Stimulated activated CD8-positive, alpha-beta memory T cell treated with anti-CD3 and anti-CD28 coated beads, Interleukin-7, amount 100 ng/mL, for 4 hours (primary cell): ENCODE measurements at places on chromosomes 11 and 22.
A peak's percentile ranks its signal among the peaks of the same experiment; 100 is the strongest.

DNA sequence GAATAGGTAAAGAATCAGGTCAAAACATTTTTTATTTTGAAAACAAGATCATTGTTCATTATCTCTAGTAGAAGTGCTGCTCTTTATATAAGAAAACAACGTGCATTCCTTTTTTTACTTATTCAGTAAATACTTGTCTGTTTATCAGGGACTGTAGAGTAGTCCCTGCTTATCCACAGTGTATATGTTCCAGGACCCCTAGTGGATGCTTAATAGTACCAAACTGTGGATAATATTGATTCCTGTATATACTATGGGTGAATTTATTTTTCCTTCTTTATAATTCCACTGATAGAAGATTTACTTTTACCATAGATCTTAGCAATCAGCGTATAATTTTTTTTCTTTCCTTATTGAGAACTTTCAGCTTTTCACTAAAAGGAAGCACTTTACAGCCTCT lies 32.6 kb downstream of the CEP295 start:
- DNase-seq = no peak

GRCh38 chr22:29125844-29126243 lies 53.0 kb downstream of the KREMEN1 start:
- no peak for DNase-seq

GRCh38 chr11:117928446-117929141 lies 608 bp downstream of the TMPRSS13 start:
- DNase-seq = no peak

DNA sequence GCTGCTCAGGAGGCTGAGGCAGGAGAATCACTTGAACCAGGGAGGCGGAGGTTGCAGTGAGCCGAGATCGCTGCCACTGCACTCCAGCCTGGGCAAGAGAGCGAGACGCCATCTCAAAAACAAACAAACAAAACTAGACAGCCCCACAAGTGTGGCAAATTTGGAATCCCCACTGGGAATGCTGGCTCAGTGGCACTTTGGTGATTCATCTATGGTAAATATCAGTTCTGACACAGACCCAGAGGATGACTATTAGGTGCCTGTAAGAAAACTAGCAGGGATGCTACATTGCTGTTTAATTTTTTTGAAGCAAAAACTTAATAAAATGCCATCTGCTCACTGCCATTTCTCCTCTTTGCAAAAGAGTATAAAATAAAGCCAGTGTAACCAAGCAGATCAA lies 107.9 kb downstream of the NAT10 start:
- DNase-seq = no peak

- DNase-seq = no peak
Measured at GRCh38 chr22:26905640-26906039, 248.3 kb downstream of the MIAT start.

DNA sequence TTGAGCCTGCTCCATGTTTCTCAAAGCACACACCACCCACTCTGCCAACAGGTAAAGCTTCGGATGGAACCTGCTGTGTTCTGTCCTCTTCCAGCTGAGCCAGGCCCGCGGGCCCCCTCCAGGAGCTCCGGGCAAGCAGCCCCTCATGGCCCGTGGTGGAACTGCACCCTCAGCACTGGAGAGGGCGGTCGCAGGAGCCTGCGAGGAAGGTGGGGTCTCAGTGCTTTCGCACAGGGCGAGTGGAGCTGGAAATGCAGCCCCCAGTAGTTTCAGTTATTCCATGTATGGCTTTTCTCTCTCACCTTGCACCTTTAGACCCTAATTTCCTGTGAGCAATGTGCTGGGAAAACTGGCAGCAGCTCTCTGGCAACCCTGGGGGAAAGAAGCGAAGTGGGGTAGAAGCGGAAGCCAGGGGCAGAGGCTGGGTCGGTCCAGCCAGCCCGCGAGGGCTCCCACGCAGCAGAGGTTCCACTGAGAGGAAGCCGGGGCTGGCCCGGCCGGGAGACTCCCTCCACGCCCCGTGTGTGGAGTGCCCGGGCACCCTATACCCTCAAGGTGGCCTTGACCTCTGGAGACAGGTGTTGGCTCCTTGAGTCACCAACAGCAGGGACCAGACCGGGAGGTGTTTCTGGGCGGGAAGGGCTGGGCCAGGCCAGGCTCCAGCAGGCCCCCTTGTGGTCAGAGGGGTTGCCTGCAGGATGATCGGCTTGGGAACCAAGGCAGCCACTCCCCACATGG lies 119.9 kb upstream of the TMEM45B start:
- peak; percentile 17 for DNase-seq

DNA sequence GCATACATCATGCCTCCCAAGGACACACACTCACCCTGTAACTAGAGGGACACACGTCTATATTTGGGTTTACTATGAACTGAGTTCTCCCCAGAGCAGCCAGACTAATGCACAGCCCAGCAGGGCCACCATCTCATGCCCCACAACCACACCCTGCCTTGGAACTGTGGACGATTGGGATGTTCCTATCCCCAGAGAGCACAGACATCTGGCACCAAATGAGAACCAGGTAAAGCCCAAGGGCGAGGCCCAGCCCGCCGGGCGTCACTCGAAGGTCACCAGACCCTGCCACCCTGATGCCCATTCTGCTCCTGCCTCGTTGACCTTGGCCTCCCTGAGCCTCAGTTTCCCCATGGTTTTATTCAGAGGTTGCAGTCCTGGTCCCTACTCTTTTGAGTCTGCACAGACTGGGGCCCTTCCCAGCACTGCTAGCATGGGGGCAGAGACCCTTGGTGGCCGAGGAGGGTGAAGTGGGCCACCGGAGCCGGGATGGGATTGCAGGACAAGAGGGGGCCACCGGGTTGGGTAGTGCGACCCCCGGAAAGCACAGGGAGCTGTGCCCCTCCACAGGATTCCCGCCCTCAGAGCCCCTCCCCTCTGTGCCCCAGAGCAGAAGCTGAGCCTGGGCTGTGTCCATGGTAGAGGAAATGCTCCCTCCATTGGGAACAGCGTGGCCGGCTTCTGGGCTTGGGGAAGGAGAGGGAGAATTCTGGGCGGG lies 56.8 kb downstream of the IGLL5 start:
- no peak for DNase-seq

GRCh38 chr22:35425971-35426800 lies 26.2 kb downstream of the MCM5 start:
- DNase-seq = no peak

DNA sequence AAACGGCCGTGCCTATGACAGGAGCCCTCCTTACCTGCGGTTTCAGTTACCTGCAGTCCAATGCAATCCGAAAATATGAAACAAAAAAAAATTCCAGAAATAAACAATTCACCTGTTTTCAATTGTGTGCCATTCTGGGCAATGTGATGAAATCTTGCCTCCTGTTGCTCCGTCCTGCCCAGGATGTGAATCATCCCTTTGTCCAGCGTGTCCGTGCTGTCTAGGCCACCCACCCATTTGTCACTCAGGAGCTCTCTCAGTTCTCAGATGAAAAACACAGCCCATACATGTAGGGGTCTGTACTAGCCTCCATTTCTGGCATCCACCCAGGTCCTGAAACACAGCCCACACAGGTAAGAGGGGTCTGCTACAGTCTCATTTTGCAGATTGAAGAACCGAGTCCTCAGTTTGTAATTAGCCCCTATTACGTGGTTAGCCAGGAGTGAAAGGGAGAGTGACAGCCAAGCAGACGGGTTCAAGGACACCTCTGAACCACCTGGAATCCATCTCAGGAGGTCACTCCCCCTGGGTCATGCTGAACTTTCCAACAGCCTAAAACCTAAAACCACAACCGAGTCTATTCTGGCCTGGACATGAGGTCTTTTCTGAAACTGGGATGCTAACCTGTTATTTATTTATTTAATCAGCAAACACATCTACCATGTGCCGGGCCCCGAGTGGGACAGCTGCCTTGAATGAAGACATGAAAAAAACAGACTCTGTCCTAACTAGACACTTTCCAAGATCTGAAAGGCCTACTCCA lies 317.2 kb downstream of the SHANK2 start:
- DNase-seq = no peak

DNA sequence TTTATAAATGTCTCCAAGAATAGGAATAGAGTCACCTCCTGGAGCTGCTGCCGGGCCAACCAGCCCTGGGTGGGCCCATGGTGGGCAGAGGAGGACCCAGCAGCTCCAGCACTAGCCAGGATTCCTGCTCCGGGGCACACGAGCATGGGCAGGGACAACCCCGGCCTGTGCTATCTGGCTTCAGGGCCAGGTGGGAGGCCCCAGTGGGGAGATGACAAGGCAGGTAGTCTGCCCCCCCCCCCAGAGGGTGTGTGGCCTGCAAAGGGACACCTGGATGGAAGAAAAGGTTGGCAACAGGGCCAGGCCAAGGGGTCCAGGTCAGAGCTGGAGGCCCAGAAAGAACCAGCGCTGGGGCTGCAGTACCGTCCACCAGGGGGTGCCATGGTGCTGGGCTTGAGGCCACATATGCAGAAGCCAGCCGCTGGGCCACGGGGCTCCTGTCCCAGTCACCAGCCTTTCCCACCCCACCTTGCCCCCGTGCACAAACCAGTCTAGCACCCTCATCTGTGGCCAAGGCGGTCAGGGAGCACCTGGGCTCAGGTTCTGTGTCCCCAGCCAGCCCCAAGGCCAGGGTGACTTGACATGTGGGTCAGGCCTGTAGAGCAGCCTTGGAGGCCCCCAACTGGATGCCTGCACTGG lies 3.4 kb downstream of the TSPAN32 start:
- DNase-seq = peak; percentile 70

DNA sequence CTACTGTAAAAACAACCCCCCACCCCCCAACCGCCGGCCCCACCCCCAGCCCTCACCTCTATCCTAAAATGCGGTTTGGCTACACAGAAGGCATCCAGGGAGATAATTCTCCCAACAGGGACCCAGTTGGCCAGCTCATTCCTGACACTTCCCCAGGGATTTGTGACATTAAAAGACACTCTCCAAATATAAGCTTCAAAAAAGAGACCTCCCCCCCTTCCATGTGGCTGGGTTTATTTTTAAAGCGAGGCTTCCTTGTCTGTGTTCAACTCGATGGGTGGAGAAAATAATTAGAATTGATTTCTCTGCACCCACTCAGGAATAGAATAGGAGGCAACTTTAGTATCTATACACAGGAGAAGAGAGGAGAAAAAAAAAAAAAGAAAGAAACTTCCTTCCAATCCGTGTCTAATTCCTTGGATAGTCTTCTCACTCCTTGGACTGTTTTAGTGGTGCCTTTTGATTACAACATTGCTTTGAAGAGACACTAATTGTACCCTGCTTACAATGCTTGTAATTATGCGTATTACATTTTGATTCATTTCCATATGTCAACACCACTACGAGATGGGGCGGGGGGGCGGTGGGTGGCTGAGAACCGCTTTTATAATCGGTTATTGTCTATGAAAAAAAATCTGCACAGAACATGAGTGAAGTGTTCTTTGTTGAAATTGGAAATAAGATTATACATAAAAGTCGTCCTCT lies 500.4 kb downstream of the MIAT start:
- DNase-seq = no peak

DNA sequence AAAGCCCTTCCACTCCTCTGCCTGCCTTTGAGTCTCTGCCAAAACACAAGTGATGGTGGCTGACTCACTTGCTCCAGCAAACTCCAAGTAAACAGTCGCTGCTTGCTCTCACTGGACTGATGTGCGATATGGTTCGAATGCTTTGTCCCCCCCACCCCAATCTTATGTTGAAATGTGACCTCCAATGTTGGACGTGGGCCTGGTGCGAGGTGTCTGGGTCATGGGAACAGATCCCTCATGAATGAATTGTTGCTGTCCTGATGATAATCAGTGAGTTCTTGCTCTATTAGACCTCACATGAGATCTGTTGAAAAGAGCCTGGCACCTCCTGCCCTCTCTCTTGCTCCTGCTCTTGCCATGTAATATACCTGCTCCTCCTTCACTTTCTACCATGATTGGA lies 747.9 kb downstream of the OPCML start:
- no peak for DNase-seq

- DNase-seq = no peak
Measured at GRCh38 chr11:122612123-122612824, 43.2 kb upstream of the UBASH3B start.

GRCh38 chr22:19238900-19239299 lies 52.6 kb downstream of the CLTCL1 start:
- DNase-seq = no peak

GRCh38 chr11:47688111-47688510 lies 27.1 kb downstream of the AGBL2 start:
- DNase-seq = no peak

- DNase-seq = no peak
Measured at GRCh38 chr11:57240757-57241156, 3.7 kb upstream of the APLNR start.

DNA sequence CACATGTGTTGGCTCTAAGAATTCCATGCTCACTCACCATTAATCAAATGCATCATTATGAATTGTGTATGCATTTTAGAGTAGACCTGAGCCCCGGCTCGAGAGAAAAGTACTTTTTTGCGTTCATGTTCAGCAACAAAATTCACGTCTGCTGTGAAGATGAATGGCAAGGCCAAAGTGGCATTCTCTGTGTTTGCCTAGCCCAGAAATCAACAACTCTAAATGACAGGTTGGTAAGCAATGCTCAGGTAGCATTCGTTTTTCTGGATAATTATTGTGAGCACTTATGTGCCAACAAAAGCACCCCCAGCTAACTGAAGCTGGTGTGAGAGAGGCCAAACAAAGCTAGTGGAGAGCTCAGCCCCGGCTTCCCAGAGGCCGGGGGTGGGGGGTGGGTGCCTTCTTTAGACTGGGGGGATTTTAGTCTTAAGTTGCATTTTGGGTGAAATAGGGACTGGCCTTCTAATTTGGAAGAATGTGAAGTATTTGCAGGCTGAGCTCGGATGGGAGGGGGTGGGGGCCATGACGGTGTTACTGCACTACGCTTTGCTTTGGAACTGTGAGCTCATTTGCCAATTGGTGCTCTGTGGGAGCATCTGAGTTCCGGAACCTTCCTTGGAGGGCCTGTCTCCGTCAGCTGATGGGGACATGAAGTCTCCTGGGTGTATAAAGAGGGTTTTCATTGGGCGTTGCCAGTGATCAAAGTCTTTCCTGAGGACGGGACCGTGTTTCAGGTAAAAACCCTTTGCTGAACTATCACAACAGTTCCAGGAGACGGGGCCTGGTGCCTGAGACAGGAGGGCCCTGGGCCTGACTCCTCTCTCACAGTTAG lies 29.0 kb upstream of the ALX4 start:
- no peak for DNase-seq

GRCh38 chr11:77510851-77511250 lies 37.0 kb upstream of the PAK1 start:
- no peak for DNase-seq

DNA sequence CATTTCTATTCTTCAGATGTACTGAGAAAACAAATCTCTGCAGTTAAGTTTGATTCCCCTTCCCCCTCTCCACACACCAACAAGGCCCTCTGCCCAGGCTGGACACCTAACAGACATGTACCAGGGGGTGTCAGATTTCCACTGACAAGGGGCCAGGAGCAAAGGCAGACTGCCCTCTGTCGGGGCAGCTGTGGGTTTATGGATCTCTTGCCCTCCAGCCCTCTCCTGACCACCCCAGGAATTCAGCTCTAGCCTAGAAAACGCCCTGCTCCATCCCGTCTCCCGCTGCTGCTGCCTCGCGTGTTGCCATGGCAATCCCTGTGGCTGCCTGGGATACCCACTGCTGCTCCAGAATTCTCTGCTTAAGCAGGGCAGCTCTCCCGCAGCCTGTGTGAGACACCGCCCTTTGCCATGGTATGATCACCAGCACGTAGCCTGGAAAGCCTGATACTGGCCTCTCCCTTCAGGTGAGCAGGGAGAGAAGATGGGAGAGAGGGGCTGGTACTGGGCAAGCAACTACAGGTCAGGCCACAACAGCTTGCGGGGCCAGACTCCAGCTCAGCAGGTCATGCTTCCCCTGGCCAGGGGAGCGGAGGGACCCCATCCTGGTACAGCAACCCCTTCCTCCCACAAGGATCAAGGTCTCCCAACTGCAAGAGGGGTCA lies 41.6 kb downstream of the BUD13 start:
- no peak for DNase-seq

- no peak for DNase-seq
Measured at GRCh38 chr11:70100791-70101190, 22.7 kb downstream of the ANO1 start.
